ENCODE measurements at places on chromosomes 12 and 14. TPM values are rescaled to one million over a fixed set of nuclear protein-coding genes. Genes with fewer than 3 reads are reported as not detected.

- no peaks in the 10 kb centered on the region for H3K36me3 ChIP-seq
- H3K27ac ChIP-seq, result no peak overlapping the region
- no peak for DNase-seq
Observed at GRCh38 chr14:32327255-32327961, 1.7 kb upstream of the AKAP6 start.

- H3K27me3 ChIP-seq, result no peaks in the 10 kb centered on the region
- H3K36me3 ChIP-seq, result peaks cover 19% of the 10 kb centered on the region
- peaks cover 59% of the 10 kb centered on the region for H3K4me1 ChIP-seq
Observed at GRCh38 chr12:52946797-52947547, 1.9 kb upstream of the KRT18 start.

- no peaks in the 10 kb centered on the region for H3K4me1 ChIP-seq
- no peaks in the 10 kb centered on the region for H3K36me3 ChIP-seq
- no peak overlapping the region for H3K27ac ChIP-seq
- no peak for DNase-seq
- no peak overlapping the region for H3K4me3 ChIP-seq
- no peaks in the 10 kb centered on the region for H3K27me3 ChIP-seq
Observed at GRCh38 chr12:16555630-16556029, 50.3 kb downstream of the LMO3 start.

- H3K4me3 ChIP-seq, result no peak overlapping the region
- H3K27me3 ChIP-seq, result no peaks in the 10 kb centered on the region
- no peaks in the 10 kb centered on the region for H3K36me3 ChIP-seq
Observed at GRCh38 chr12:52867642-52868041, 18.8 kb upstream of the KRT78 start.

- no peak overlapping the region for H3K27ac ChIP-seq
- DNase-seq, result no peak
- no peaks in the 10 kb centered on the region for H3K4me1 ChIP-seq
- no peak overlapping the region for H3K4me3 ChIP-seq
- H3K36me3 ChIP-seq, result no peaks in the 10 kb centered on the region
Observed at GRCh38 chr12:99131751-99132199, 486.7 kb downstream of the APAF1 start.

DNA sequence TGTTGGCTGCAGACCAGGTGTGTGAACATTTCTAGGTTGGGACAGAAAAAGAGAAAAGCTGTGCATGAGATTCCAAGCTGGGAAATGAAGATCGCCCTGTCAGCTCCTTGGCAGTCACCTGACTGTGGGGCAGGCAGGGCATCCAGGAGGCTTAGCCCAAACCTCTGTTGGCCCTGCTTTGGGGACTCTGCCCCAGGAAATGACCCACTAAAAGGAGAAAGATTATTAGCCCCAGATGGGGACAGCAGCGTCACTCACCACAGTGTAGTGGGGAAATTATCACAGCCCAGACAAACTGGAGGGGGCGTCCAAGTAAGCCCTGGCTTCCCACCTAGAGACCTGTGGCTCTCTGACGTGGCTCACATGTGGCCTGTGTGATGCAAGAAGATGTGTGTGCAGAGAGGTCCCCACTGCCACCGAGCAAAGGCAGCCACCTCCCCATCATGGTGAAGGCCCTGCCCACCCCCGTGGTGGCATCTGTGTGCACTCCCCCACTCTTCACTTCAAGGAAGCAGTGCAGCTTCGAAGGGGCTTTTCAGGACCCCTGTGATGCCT, 39.1 kb downstream of the DIO3 start:
- no peaks in the 10 kb centered on the region for H3K4me1 ChIP-seq
- no peaks in the 10 kb centered on the region for H3K36me3 ChIP-seq
- no peak overlapping the region for H3K27ac ChIP-seq

GRCh38 chr12:75561921-75562320, 50.5 kb upstream of the KRR1 start:
- no peaks in the 10 kb centered on the region for H3K27me3 ChIP-seq
- H3K36me3 ChIP-seq, result no peaks in the 10 kb centered on the region
- H3K4me1 ChIP-seq, result no peaks in the 10 kb centered on the region
- no peak overlapping the region for H3K27ac ChIP-seq

DNA sequence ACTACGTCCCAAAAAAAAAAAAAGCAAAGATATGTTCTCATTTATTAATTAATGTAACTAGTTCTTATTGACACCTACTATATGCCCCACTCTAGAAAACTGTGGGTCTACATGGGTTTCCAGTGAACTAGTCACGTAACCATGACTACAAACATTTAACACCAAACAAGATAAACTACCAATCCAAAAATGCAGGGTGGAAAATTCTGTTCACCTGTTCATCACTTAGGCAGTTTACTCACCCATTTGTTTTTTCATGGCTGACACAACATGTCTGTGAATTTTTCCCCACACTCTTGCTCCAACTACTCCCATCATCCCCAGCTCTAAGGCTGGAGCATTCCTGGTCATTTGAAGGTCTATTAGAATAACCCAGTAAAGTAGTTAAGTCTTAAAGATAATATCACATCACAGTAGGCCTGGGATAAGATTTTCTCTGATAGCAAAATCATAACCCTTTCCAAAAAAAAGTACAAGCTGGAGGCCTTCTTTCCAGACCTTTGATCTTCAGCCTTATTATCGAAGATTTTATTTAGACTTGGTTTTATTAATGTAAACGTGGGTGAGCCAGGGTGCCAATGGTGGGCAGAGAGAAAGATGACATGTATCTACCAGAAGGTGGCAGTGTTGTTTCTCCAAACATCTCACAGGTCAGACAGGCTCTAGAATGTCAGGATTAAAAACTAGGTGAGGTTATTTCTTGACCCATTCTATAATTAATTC, 61.6 kb upstream of the DAAM1 start:
- H3K4me1 ChIP-seq, result no peaks in the 10 kb centered on the region
- no peaks in the 10 kb centered on the region for H3K36me3 ChIP-seq
- H3K27ac ChIP-seq, result no peak overlapping the region
- H3K27me3 ChIP-seq, result no peaks in the 10 kb centered on the region

GRCh38 chr12:65808580-65808979, 15.7 kb upstream of the HMGA2 start:
- no peak overlapping the region for H3K27ac ChIP-seq
- H3K27me3 ChIP-seq, result no peaks in the 10 kb centered on the region
- H3K36me3 ChIP-seq, result no peaks in the 10 kb centered on the region
- DNase-seq, result no peak

Gene TAS2R30
- 0.07 TPM for polyA plus RNA-seq

Measured in large intestine (tissue), 12 donors.